ENCODE measurements at places on chromosomes 1 and 21.

- no peak for DNase-seq
Observed at GRCh38 chr21:23861911-23862504, 1745.3 kb downstream of the MRPL39 start.

- DNase-seq: no peak
Observed at GRCh38 chr21:17045214-17045853, 467.5 kb upstream of the CXADR start.

DNA sequence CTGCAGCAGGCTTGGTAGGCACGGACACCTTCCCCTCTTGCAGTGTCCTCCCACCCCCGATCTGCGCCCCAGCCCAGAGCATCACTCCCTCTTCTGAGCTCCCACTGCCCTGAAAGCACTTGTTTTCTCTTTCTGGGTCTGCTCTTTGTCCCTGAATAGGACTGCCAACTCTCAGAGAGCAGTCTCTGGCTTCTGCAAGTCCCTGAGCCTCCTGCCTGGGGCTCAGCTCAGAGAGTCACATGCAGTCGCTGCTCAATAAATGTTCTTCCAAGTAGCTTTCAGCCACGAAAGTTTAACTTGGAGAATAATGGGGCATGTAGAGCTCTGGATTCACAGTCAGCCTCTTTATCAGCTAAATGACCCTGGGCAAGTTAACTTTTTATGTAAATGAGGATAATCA is 205.6 kb downstream of the HIVEP3 start:
- no peak for DNase-seq

DNA sequence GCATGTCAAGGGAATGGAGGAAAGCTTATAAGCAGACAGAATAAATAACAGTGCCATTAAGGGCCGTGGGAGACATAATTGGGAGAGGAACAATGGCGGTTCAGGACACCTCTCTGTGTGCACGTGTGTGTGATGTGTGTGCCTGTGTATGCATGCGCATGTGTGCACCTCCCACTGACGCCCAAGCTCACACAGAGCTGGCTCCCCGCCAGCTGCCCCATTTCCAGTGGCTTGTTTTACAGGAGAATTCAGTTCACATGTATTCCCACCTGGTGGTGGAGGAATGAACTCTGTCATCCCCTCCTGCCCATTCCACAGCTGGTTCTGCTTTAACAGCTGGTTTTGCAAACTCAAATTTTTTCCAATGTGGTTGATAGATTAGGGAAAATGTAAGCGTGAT is 262.2 kb downstream of the AJAP1 start:
- DNase-seq: no peak

GRCh38 chr1:77387553-77387952 is 105.7 kb downstream of the AK5 start:
- DNase-seq: no peak

DNA sequence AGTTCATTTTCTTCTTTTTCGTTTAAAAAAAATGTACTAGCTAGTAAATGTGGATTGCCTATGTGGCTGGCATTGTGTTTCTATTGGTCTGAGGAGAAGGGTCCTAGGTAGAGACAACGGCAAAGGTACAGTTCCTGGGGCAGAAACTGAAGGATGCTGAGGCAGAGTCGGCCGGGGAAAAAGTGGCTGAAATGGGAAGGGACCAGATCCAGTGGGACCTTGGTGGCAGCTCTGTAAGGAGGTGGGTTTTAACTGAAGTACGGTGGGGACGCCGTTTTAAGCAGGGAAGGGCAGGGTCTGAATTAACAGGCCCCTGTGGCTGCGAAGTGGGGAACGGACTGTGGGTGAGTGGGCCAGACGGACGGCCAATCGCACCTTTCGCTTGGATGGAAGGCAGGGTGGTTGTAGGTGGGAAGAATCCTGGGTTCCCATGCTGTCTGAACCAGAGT is 420 bp upstream of the VPS13D start:
- DNase-seq: no peak

- DNase-seq: no peak
Observed at GRCh38 chr21:43936247-43936967, 71.4 kb downstream of the AGPAT3 start.

DNA sequence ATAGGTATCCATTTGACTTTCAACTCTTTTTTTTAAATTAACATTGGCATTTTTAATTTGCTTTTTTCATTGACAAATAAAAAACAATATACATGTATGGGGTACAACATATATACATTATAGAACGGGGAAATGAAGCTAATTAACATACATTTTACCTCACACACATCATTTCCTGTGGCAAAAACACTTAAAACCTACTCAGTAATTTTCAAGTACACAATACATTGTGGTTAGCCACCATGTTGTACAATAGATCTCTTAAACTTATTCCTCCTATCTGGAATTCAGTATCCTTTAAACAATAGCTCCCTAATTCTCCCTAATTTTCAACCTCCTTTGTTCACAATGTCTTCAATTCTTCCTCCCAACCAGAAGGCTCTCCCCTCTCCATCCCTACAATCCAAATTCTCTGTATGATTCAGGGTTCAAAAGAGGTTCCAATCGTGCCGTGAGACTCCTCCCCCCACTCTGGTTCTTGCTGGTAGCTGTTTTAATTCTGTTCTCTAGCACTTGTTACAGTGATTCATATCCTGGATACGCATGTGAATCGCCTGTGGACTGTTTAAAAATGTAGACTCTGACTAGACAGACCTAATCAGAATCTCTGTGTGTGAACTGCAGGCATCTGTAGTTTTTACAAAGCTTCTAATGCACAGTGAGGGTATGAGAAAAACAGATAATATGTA is 87.6 kb upstream of the DUSP10 start:
- no peak for DNase-seq

GRCh38 chr21:44749116-44749758 is 37.9 kb upstream of the TSPEAR start:
- DNase-seq: no peak

DNA sequence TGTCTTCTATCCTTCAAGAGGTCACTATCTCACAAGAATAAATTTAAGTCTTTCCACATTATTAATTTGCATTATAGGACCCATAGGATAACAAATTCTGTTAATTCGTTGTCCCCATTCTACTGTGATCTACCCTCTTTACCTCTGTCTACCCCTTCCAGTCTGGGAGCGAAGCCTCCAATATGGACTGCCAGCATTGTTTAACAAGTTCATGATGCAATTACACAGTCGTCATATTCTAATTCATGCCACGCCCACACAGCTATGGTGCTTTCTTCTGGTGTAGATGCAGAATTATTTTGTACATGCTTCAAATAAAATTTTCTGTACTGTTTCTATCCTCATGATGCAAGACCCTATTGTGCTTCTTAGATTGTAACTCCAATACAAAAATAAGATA is 178.3 kb upstream of the PALMD start:
- DNase-seq: no peak

DNA sequence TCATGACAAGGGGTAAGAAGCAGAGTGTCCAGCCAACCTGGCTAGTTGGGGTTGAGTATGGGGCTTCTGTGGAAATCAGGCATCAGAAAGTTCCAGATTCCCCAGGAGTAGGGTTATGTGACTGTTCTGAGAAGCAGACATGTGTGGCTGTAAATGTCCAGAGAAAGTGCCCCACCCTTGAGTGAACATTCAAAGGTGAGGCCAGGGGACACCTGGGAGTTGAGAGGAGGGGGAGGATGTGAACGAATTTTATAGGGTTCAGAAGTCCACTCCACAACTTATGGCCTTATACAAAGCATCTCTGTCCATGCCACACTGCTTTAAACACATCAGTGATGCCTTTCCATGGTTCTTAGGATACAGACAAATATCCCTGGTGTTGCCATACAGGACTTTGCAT is 133.3 kb downstream of the IGSF21 start:
- DNase-seq: no peak

GRCh38 chr1:205600085-205600484 is 31.7 kb downstream of the ELK4 start:
- no peak for DNase-seq

DNA sequence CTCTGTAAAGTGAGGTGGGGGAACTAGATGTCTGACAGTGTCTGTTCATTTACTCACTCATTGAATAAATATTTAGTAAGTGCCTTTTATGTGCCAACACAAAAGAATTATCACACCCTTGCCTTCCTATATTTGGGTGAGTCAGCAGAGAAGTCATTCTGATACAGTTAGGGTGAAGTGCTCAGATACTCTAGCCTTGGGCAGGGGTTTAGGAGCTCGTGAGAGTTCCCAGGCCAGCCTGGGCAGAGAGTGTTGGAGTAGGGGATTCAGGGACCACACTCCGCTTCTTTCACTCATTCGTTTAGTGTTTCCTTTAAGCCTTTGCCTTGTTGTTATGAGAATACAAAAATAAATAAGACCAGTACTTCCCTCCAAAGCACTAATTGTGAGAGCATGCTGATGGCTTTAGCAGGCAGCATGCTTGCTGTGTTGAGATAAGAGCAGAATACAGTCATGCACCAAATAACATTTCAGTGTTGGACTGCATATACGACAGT is 83.9 kb downstream of the DYRK1A start:
- no peak for DNase-seq

GRCh38 chr1:226951286-226952117 is 11.4 kb downstream of the COQ8A start:
- DNase-seq: no peak

DNA sequence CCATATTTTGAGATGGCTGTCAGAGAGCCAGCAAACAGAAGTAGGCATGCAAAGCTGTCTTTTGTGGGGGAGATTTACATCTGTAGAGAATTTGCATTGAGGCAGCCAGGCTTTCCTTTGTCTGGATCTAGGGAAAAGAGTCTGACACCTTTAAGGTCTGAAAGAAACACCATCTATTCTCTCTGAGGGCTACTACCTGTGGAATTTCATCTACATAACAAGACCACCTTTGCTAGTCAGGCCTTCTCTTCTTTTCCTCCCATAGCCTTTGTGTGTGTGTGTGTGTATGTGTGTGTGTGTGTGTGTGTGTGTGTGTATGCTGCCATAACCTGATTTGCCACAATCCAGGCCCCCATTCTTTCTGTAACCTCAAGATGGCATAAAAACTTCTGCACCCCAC is 28.4 kb upstream of the DMRTB1 start:
- DNase-seq: peak; percentile 85

DNA sequence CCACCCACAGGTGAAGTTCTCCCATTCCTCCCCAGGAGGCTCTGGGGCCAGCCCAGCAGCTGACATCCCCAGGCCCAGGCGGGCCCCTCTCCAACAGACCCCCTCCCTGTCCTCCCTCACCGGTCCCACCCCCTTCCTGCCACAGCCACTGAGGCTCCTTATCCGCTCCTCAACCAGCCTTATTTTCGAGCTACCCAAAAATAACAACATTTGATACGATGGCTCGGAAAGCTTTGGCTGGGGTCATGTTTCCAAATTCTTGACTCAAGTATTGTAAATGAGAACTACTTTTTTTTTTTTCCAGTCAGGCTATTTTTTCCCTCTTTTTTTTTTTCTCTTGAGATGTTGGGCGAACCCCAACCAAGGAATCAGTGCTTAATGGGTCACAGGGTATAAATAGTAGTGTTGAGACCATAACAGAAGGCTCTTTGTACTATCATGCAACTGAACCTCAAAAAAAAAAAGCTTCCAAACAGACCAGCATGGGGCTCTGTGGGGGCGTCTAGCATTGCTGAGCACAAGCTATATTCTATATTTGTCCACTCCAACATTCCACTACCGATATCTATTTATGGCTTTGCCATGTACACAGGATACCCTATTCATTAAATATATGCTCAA is 27.2 kb downstream of the IRF2BP2 start:
- no peak for DNase-seq

DNA sequence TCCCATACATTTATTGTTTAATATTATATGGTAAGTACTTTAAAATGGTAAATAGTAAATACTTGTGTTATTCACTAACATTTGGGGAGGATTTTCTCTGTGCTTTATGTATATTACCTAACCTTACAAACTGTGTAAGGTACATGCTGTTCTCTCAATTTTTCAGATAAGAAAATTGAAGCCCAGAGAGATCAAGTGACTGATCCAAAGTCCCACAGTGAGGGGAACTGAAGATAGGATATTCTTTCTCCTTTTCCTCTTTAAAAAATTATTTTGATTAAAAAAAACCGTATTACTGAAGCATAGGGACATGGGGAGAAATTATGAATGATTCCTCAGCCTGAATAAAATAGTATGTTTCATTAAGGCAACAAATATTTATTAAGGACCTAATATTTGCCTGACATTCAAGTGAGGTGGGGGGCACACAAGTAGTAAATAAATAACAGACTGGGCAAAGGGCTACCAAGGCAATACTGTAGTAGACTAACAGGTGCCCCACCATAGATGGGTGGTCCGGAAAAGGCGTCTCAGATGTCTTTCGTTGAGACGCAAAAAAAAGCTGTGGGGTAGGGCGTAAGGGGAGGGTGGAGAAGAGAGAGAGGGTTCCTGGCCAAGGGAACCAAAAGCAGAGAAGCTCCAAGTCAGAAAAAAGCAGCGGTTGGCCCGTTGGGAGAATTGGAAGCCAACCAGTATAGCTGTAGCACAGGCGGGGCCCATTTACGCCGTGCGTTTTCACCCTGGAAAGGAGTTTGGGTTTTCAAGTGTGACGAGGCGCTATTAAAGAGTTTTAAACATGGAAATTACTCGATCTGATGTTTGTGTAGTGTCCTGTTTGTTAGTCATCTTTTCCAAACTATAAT is 944 bp upstream of the AGO3 start:
- DNase-seq: peak; percentile 18
